Activated CD4-positive, alpha-beta T cell treated with anti-CD3 and anti-CD28 coated beads for 24 hours (primary cell): ENCODE measurements at places on chromosomes 3 and 15.

DNA sequence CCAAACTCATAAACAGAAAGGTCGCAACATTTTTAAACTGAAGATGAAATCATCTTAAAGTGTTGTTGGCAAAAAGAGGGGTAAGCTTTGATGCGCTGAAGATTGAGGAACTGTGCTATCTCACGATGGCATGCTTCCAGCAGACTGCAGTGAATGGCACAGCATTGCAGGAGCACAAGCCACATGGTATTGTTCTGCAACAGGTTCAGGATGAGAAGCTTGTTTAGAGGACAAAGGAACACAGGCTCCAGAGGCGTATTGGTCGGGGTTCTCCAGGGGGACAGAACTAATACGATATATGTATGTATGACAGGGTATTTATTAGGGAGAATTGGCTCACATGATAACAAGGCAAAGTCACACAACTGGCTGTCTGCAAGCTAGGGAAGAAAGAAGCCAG, 13.8 kb upstream of the PLD1 start:
- no peak for DNase-seq

- DNase-seq, result no peak
These were observed 47.1 kb downstream of the KLF15 start for GRCh38 chr3:126309861-126310655.

- DNase-seq, result no peak
These were observed 35.9 kb downstream of the ADCY5 start for GRCh38 chr3:123412811-123413604.

DNA sequence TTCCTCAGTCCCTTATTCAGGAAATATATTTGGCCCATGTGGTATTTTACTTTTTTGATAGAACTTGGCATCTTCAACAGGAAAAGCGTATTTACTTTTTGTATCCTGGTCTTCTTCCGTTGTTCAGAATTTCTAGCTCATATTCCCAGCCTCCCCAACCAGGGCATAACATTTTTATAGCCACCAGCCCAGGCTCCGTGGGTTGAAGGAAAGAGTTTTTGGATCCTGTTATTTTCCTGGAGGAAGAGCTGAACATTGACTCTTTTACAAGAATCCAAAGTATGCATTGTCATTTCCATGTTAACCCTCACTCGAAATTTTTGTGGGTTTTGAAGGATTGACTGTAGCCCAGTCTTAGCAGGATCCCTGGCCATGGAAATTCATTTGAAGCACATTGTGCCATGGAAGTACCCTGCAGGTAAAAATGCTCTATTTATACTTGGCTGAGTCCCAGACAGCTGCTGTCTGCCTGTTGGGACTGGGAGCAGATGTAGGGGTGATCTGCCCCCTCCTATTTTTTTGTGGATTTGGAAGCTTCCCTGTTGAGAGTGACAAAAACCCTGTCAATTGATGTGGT, 98.8 kb downstream of the AKAP13 start:
- DNase-seq, result no peak

DNA sequence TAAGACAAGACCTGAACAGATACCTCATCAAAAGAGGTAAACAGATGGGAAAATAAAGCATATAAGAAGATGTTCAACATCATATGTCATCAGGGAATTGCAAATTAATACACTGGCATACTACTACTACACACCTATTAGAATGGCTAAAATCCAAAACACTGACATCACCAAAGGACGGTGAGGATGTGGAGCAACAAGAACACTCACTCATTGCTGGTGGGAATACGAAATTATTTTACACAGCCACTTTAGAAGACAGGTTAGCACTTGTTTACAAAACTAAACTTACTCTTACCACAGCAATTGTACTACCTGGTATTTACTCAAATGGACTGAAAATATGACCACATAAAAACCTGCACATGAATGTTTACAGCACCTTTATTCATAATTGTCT, 119.6 kb downstream of the GSK3B start:
- no peak for DNase-seq

GRCh38 chr15:100075229-100075628, 266.5 kb downstream of the ADAMTS17 start:
- DNase-seq, result no peak

GRCh38 chr3:16828815-16829214, 55.9 kb upstream of the PLCL2 start:
- DNase-seq, result peak; percentile 20

DNA sequence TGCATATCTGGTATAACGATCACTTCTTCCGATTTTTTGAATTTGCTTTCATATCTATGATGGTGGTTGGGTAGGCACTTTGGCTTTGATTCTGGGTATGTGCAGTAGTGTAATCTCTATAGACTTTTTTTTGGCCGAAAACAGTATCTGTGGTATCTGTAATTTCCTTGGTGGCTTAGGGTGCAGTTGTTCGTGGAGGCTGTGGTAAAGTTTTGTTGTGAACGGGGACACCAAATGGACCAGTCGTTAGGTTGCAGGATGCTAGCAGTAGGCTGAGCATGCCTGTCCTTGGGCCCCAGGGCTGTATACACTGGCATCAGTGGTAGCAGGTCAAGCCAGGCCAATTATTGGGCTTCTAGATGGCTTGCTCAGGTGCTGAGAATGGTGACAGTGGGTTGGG, 55.2 kb downstream of the CCDC66 start:
- DNase-seq, result no peak

- DNase-seq, result peak; percentile 12
These were observed 58.0 kb downstream of the CHD2 start for GRCh38 chr15:92958105-92958504.

DNA sequence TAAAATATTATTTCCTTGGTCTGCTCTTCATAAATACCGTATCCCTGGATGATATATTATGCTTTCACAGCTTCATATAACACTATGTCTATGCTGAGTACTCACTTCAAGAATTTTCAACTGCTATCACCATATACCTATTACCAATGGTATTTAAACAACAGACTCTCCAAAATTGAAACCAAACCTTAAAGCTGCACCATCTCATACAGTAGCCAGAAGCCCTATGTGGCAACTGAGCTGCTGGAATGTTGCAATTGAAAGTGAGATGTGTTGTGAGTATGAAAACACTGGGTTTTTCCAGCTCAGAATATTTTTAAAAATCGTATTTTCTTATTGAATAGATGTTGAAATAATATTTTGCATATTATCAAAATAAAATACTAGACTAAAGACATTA, 130.1 kb upstream of the GOLGA6L6 start:
- DNase-seq, result no peak

DNA sequence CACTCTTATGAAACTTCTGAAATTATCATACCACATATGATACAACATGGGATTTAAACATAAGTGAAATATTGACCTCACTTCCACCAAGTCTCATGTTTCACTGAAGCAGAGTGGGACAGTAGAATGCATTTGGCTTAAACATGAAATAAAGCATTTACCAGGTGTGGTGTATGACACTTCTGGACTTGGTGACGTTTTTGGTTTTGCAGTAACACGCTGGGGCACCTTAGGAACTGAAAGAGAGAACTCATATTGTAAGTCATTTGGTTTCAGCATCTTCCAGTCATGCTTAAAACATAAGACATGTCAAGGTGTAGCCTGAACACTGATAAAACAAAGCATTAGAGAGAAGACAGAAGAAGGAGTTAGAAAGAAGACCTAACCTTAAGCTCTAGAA, 95.3 kb downstream of the TFG start:
- DNase-seq, result no peak

DNA sequence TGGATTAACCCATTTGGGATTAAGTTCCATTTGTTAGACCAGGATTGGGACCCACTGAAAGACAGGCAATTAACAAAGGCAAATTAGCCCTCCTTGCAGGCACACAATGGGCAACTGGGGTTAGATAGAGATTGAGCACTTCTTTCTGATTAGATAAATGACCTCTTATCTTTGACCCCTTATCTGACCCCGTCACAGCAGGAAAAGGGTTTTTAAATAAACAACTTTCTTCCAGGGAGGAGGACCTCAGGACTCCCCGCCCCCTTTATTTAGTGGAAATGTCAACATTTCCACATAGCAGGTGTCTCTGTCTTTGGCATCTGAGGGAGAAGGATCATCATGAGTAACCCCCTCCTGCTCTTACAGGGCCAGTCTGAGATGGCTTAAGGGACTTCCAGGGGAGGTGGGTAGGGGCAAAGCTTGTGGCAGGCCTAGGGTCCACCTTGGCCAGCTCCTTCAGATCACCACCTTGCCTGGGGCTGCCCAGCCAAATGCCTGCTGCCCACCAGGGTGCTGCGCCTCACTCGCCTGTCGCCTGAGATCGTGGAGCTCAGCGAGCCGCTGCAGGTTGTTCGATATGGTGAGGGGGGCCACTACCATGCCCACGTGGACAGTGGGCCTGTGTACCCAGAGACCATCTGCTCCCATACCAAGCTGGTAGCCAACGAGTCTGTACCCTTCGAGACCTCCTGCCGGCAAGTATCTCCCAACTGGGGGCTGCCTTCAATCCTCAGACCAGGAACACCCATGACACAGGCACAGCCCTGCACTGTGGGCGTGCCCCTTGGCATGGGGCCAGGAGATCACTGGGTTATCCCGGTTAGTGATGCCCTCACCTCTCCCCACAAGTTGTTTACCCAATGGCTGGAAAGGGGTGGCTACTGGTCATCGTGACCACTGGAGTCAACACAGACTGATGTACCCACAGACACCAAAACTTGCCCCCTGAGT, 2.6 kb upstream of the WDR6 start:
- no peak for DNase-seq

- no peak for DNase-seq
These were observed 2.9 kb upstream of the CLN6 start for GRCh38 chr15:68232449-68232848.

DNA sequence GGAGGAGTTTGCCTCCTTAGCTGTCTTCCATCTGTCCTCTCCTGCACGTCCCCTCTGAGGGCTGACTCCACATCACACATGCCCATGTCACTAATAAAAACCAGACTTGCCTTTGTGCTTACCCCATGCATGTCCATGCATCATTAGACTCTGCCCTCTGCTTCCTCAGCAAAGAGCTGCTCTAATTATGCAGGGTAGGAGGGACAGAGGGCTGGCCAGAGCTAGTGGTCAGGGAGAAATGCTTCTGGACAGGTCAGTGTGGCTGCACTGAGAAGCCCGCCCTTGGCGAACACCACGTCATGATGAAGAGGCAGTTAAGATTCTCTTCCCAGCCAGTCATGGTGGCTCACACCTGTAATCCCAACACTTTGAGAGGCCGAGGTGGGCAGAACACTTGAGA, 8.9 kb downstream of the CA12 start:
- no peak for DNase-seq

- no peak for DNase-seq
These were observed 7.7 kb downstream of the NCKIPSD start for GRCh38 chr3:48678056-48678455.

- no peak for DNase-seq
These were observed at the start of gene PODXL2 for GRCh38 chr3:127628788-127629466. PODXL2 (plus strand) TSS chr3:127629185; CDS start chr3:127629220, 35 bp downstream.

DNA sequence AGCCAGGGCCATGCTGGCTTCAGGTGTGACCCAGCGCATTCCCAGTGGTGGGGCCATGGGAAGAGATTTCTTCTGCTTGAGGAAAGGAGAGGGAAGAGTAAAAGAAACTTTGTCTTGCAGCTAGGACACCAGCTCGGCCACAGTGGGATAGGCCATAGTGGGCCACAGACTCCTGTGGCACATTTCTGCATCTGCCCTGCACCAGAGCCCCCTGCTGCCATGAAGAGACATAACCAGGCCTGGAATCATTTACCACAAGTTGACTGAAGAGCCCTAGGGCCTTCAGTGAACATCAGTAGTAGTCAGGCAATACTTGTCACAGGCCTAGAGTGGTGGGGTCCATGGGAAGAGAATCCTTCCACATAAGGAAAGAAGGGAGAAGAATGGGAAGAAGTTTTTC, 411.4 kb upstream of the ARL6 start:
- no peak for DNase-seq

DNA sequence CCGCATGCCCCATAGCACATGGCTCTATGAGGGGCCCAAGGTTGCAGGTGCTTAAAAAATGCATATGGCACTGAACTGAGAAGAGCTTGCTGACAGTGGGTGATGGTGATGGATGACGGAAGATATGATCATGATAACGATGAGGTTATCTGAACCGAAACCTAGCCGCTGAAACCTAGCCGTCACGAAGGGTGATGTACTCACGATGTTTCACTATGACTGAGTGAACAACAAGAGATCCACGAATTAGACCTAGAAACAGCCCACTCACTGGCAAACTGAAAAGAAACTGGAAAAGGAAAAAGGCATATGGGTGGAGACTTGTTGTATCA, 57.6 kb upstream of the BCL6 start:
- DNase-seq, result peak; percentile 65

GRCh38 chr15:60912984-60913697, 316.0 kb downstream of the RORA start:
- DNase-seq, result no peak
